ENCODE measurements at places on chromosomes 1 and 21.

GRCh38 chr1:167499664-167500101, 18.6 kb downstream of the CD247 start:
- no peak for DNase-seq

DNA sequence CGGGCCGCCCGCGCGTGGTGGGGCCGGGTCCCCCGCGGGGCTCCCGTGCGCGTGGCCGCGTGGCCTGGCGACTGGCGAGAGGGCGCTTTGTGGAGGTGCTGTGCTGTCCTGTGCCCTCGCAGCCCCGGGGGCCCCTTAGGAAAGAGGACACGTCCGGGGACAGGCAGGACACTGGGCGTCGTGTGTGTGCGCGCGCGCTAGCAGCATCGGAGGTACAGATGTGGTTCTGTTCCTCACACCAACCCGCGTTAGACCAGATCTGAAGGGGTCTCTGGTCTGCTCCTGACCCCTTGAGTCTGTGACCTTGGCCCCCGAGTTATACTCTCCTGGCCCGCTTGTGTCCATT, 489 bp downstream of the ACTN2 start:
- DNase-seq, result no peak

DNA sequence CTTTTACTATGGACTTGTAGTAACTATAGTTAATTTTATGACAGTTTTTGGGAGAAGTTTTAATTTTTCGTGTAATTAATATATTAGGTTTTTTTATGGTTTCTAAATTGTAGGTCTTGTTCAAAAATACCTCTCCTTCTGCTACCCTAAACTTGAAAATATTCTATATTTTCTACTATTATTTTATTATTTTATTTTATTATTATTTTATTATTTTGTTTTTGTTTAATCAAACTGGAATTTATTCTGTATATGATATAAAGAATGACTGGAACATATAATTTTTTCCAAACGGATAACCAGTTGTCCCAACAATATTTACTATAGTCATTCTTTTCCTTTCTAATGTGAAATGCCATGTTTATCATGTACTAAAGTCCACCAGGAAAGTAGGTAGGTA, 17.1 kb upstream of the AGO4 start:
- DNase-seq, result no peak

DNA sequence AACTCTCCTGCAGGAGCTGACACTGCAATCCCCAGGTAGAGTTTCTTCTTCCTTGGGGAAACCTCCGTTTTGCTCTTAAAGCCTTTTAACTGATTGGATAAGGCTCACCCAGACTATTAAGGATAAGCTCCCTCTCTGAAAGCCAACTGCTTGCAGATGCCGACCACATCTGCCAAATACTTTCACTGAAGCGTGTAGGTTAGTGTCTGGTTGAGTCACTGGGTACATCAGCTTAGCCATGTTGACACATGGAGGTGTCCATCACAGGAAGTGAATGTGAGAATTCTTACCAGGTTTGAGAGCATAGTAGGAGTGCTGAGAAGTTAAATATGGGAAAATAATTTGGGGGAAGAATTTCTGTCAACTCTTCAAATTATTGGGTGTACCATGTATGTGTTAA, 202.0 kb downstream of the AJAP1 start:
- DNase-seq, result no peak

Data from activated CD8-positive, alpha-beta memory T cell treated with anti-CD3 and anti-CD28 coated beads for 48 hours (primary cell).